ENCODE measurements at places on chromosomes 2 and 18. TPM values are rescaled to one million over a fixed set of nuclear protein-coding genes. Genes with fewer than 3 reads are reported as not detected.

DNA sequence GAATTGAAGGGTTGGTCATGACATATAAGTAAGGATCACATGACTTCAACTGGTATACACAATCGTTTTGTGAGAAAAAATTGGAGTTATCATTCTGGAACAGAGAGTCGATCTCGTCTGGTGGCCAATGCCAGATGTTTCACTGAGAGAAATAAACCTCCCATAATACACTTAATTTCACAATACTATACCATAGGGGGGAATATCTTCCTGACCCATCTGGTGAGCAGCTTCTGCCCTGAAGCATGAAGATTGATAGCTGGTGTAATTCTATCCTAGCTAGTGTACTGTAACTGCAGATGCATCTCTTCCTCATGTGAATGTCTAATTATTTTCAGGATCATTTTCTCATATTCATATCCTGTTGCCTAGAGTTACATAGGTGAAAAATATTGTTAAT lies 15.7 kb upstream of the CDH7 start:
- H3K36me3 ChIP-seq: no peaks in the 10 kb centered on the region
- no peaks in the 10 kb centered on the region for H3K4me1 ChIP-seq
- DNase-seq: no peak
- no peak overlapping the region for H3K27ac ChIP-seq
- H3K4me3 ChIP-seq: no peak overlapping the region

DNA sequence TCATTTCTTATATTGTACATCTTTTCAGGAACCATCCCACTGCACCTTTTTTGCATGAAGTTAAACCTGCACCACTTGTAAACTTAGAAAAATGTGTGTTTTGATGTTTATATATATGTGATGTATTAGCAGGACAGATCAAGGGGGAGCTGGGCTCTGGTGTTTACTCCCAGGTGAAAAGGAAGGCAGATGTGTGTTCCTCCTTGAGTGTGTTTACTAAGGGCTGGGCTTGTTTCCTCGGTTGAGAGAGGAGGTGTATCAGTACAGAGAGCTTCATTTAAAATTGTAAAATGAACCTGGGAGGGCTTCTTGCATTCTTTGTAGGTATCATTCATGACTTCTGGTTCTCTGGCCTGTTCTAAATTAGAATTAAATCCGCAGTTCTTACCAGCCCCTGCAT lies 14.8 kb downstream of the LPIN1 start:
- peaks cover 27% of the 10 kb centered on the region for H3K36me3 ChIP-seq
- peaks cover 6% of the 10 kb centered on the region for H3K27me3 ChIP-seq

The RGPD4 gene
- total RNA-seq: not detected

The CROCC2 gene
- total RNA-seq: not detected

GRCh38 chr18:37199741-37200140 lies 365.9 kb downstream of the CELF4 start:
- H3K4me1 ChIP-seq: no peaks in the 10 kb centered on the region
- no peaks in the 10 kb centered on the region for H3K27me3 ChIP-seq
- no peak for DNase-seq
- no peaks in the 10 kb centered on the region for H3K36me3 ChIP-seq

DNA sequence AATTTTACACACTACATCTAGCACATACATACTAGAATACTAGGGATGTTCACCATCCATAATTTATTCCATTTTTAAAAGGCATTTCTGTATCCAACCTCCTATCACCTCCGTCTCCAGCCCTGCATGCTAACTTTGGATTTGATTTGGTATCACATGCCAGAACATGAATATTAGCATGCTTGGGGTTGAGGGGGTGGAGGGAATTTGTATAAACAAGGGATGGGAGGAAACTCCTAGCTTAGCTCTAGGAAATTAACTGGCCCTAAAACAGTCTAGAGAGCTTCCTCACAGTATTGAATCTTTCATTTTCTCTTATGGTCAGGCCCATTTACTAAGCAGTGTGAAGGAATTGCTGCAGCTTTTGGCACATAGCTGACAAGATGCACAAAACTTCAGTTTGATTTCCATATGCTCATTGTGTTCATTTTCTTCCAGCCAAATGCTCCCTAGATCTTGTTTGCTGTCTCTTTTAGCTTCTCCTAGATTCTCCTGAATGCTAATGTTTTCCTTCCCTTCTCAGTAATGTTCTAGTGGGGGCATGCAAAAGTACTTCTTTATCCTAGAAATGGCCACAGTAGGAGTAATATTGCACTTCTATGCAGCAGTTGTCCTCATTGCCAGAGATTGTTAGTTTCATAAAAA lies 135.2 kb downstream of the VWC2L start:
- no peak overlapping the region for H3K27ac ChIP-seq
- no peak overlapping the region for H3K4me3 ChIP-seq
- H3K4me1 ChIP-seq: no peaks in the 10 kb centered on the region
- no peak for DNase-seq
- no peaks in the 10 kb centered on the region for H3K27me3 ChIP-seq
